Esophagus squamous epithelium (tissue), 5 donors: ENCODE measurements at places on chromosomes 3 and 15. TPM values are rescaled to one million over a fixed set of nuclear protein-coding genes. Genes with fewer than 3 reads are reported as not detected.

- no peaks in the 10 kb centered on the region for H3K36me3 ChIP-seq
- no peaks in the 10 kb centered on the region for H3K27me3 ChIP-seq
- H3K4me3 ChIP-seq, result no peak overlapping the region
Measured at GRCh38 chr3:97037294-97037943, 223.0 kb downstream of the EPHA6 start.

- H3K4me1 ChIP-seq, result no peaks in the 10 kb centered on the region
- H3K27me3 ChIP-seq, result no peaks in the 10 kb centered on the region
- H3K36me3 ChIP-seq, result no peaks in the 10 kb centered on the region
- DNase-seq, result no peak
Measured at GRCh38 chr3:60809857-60810610, 441.2 kb downstream of the FHIT start.

DNA sequence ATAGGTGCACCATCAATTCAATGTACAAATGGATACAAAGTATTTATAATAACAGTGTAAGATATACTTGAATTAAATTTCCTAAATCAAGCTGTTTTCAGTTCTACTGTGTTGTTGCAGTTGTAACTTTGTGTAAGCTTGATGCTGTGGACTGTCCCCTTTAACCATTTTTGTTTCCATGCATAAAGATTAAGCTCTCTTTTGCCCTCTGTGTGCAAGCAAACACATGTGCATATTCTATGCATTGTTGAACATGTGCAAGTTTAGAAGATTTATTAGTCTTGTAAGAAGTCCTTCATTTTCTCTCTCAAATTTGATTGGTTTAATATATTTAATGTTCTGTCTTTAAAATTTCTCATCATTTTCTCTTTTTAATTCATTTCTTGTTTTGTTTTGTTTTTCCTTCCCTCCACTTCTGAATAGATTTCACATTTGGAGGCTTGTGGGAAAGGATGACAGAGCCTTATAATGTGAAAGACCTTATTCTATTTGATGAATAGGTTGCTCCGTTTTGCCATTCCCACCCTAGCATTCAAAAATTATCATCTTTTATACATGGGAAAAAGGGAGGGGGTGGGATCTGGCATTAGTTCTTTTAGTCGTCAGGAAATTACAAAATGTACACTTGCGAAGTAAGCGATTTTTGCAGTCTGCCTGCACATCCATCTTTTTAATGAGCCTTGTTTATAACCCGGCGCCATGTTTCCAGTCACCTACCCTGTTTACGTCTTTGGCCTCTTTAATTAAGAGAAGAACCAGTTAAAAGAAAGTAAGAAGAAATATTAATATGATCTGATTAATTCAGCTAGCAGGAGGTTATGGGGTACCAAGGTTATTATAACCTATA is 961.5 kb upstream of the NR2F2 start:
- no peak overlapping the region for H3K4me3 ChIP-seq
- H3K4me1 ChIP-seq, result no peaks in the 10 kb centered on the region
- no peak for DNase-seq
- no peak overlapping the region for H3K27ac ChIP-seq
- H3K36me3 ChIP-seq, result no peaks in the 10 kb centered on the region

- DNase-seq, result no peak
- H3K27ac ChIP-seq, result no peak overlapping the region
- H3K27me3 ChIP-seq, result no peaks in the 10 kb centered on the region
- no peaks in the 10 kb centered on the region for H3K36me3 ChIP-seq
- no peak overlapping the region for H3K4me3 ChIP-seq
- peaks cover 17% of the 10 kb centered on the region for H3K4me1 ChIP-seq
Measured at GRCh38 chr15:80204231-80204630, 47.8 kb downstream of the CTXND1 start.

Gene SYNPR
- total RNA-seq, result not detected

Gene WNT5A
- total RNA-seq, result 32.6 TPM

Gene GOLGA8M
- 0.57 TPM for total RNA-seq

Gene LAMB2
- total RNA-seq, result 319 TPM

Gene SENP7
- total RNA-seq, result 9.2 TPM
